Breast epithelium (tissue), 4 donors: ENCODE measurements at places on chromosomes 4 and X. TPM values are rescaled to one million over a fixed set of nuclear protein-coding genes. Genes with fewer than 3 reads are reported as not detected.

MTNR1A gene
- not detected for total RNA-seq

HTN3 gene
- not detected for total RNA-seq

HPGD gene
- total RNA-seq = 9.8 TPM

DNA sequence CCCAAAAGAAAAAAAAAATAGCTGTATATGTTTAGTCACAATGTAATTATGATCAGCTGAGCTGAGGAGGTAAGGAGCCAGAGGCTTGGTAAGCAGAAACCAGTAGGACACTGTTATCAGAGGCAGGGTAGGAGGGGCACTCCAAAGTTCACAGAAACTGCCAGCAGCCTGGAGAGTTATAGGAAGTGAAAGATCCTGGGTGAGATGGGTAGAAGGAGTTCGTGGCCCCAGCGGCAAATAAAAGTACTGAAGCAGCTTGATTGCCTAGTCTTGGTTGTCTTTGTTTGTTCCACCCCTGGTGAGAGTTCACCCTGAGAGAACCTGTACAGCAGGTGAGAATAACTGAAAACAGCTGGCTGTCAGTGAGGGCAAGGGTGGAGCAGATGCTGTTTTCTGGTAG lies 340.8 kb downstream of the ADGRL3 start:
- no peaks in the 10 kb centered on the region for H3K4me1 ChIP-seq
- no peaks in the 10 kb centered on the region for H3K27me3 ChIP-seq
- DNase-seq = no peak
- H3K4me3 ChIP-seq = no peak overlapping the region
- H3K36me3 ChIP-seq = no peaks in the 10 kb centered on the region
- H3K27ac ChIP-seq = no peak overlapping the region

DNA sequence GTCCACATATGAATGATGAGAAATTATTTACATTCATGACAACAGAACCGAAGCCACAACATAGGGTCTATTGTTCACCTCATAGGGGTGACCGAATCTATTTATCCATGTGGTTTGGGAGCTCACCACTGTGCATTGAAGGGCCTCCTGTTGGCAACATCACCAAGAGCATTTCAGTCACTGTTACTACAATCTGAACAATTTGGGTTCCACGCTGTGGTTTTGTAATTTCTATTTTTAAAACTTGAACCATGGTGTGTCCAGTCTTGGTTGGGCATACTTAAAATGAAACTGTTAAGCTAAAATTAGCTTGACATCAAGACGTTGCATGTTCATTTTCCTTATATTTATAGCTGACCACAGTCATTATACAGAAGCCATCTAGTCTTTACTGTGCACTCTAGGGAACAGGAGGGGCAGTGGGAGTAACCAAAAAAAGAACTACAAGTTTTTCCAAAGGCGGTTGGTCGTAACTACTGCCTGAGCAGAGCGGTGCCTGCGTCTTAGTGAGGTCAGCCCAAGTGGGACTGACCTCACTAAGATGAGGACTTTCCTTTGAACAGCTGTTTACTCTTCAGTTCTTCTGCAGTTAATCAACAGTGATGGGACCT lies 192.1 kb downstream of the SPRY1 start:
- no peak for DNase-seq
- no peaks in the 10 kb centered on the region for H3K4me1 ChIP-seq
- H3K36me3 ChIP-seq = no peaks in the 10 kb centered on the region
- peak overlapping the region; percentile 72 for H3K27ac ChIP-seq
- H3K27me3 ChIP-seq = no peaks in the 10 kb centered on the region

DNA sequence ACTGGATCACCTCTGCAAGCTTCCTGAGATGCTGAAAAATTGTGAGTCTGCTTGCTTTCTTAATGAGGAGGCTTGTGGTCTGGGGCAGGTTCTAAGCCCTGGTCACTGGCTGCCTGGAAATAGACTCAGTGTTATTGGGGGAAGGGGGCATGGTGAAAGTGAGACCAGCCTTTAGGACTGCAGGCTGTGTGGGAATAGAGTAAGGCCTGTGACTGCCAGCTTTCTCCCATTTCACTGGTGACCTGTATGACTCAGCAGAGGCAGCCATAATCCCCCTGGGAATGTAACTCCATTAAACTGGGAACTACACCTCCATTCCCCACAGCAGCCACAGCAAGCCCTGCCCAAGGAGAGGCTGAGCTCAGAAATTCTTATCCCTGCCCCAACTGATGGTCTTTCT lies 55.9 kb upstream of the IL15 start:
- DNase-seq = no peak
- no peak overlapping the region for H3K4me3 ChIP-seq
- H3K27ac ChIP-seq = no peak overlapping the region
- no peaks in the 10 kb centered on the region for H3K4me1 ChIP-seq
- no peaks in the 10 kb centered on the region for H3K27me3 ChIP-seq

- H3K4me1 ChIP-seq = no peaks in the 10 kb centered on the region
- no peaks in the 10 kb centered on the region for H3K27me3 ChIP-seq
- no peak overlapping the region for H3K4me3 ChIP-seq
- no peak for DNase-seq
Measured at GRCh38 chr4:152605641-152606335, 69.9 kb upstream of the FBXW7 start.

GRCh38 chr4:155906554-155907247 lies 3.2 kb downstream of the TDO2 start:
- no peaks in the 10 kb centered on the region for H3K4me1 ChIP-seq
- no peaks in the 10 kb centered on the region for H3K27me3 ChIP-seq
- no peak overlapping the region for H3K27ac ChIP-seq
- no peak overlapping the region for H3K4me3 ChIP-seq
- DNase-seq = no peak
- no peaks in the 10 kb centered on the region for H3K36me3 ChIP-seq

- DNase-seq = no peak
- H3K4me1 ChIP-seq = no peaks in the 10 kb centered on the region
- H3K27ac ChIP-seq = no peak overlapping the region
- no peak overlapping the region for H3K4me3 ChIP-seq
- H3K36me3 ChIP-seq = no peaks in the 10 kb centered on the region
Measured at GRCh38 chr4:23805450-23805851, 84.4 kb downstream of the PPARGC1A start.

DNA sequence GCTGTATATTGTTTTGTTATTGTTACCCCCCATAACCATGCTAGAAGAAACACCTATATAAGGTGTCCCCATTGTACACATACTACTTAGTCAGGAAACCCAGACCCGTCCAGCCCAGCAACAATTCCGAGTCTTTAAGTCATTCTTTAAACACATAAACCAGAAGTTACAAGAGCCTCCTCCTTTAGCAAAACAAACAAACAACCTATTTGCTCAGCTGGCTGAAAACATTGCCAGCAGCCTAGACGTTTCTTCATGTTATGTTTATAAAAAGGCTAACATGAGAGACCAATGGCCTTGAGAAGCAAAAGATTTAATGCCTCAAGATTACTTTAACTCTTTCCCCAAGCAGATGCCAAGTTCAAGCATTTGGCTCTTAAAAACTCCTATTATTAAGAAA lies 1.4 kb downstream of the ACOX3 start:
- peaks cover 28% of the 10 kb centered on the region for H3K4me1 ChIP-seq
- no peak overlapping the region for H3K4me3 ChIP-seq
